ENCODE measurements at places on chromosomes 3 and 15.

GRCh38 chr3:14158370-14158769 lies 20.0 kb downstream of the XPC start:
- DNase-seq = no peak

GRCh38 chr3:67389176-67389575 lies 265.2 kb downstream of the SUCLG2 start:
- peak; percentile 31 for DNase-seq

DNA sequence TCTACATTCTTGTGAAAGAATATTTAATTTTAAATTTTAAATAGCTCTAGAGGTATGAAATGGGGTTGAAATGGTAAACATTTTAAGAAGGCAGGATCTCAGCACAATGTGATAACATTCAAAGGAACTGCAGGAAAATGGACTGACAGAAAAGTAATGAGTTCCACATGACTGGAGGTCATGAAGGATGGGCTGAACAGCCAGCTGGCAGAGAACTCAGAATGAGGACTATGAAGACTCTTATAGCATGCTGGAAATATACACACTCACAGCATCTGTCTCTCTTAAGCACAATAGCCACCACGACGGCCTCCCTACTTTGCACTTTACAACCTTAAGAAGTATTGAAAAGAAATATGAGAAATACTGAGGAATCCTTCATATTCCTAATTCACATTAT lies 94.7 kb downstream of the TNIK start:
- DNase-seq = no peak

GRCh38 chr15:25236861-25237155 lies 202.0 kb downstream of the UBE3A start:
- DNase-seq = no peak

- no peak for DNase-seq
Observed at GRCh38 chr15:62187425-62187824, 22.3 kb upstream of the C2CD4B start.

DNA sequence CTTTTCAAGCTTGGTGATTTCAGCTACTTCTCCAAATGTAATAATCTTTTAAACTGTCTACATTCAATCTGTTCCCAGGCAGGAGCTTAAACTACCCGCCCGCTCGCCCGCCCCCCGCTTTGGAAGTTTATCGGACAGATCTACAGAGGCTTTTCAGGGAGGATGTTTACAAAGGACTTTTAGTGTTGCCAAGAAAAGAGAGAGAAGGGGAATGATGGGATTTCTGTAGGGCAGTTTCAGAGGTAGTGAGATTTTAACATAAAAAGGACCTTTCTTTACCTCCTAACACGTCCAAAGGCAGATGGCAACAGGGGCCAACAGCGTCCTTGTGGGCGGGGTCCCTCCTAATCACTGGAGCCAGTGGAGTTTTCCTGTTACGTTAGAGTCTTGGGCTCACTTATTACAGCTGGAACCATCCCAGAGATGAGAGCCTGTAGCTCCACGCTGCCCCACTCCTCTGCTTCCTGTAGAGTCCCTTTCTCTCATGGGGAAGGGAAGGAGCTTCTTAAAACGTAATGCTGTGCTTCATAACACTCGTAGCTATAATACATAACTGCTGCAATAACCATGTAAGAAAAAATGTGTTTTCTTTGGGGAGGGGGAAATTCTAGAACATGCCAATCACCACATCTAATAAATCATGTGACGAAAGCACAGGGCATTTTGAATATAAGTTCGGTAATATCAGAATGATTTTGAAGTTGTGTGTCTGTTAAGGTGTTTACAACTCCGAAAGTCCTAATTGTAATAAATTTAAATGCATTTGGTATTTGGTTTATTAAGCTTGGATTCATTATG lies 30.9 kb downstream of the HES1 start:
- peak; percentile 25 for DNase-seq

GRCh38 chr3:3589715-3590130 lies 209.5 kb upstream of the LRRN1 start:
- no peak for DNase-seq

DNA sequence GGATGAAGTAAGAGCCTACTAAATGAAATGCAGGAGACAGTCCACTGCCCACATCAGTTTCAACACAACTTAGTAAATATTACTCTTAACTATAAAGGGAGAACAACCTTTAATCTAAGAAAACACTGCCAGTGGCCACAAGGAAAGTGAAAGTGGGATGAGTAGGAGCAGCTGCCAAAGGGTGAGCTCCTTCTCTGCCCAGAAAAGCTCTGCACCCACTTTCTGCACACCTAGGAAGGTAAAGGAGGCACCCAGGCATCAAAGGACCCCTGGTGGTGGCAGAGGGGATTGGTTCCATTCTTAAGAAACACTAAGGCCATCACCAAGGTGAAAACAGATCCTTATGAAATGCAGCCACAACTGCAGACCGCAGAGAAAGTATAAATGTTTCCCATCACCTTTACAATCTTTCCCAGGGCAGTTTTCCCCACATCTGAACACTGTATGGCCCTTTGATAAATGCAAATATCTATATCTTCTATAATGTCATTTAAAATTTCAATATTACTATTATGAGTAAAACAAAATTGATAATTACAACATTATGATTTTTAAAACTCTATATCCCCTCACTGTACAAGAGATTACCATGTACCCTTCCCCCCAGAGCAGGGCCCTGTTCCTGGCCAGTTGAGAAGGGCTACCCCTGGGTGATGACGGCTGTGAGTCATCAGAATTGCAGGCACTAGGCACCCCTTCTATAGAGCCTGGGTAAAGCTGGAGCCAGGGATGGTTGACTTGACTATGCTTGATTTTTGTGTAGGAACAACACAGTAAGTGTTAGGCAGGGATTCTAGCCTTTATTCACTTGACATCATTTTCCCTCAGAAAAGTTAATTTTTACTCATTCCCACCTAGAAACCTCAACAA lies 92.0 kb downstream of the SNRK start:
- peak; percentile 57 for DNase-seq

- no peak for DNase-seq
Observed at GRCh38 chr3:23964537-23965235, 19.6 kb downstream of the NR1D2 start.

GRCh38 chr3:186525369-186526255 lies 18.6 kb downstream of the CRYGS start:
- no peak for DNase-seq

- no peak for DNase-seq
Observed at GRCh38 chr15:77139312-77139711, 68.4 kb upstream of the TSPAN3 start.

GRCh38 chr3:15377961-15378791 lies 45.8 kb upstream of the SH3BP5 start:
- peak; percentile 90 for DNase-seq

DNA sequence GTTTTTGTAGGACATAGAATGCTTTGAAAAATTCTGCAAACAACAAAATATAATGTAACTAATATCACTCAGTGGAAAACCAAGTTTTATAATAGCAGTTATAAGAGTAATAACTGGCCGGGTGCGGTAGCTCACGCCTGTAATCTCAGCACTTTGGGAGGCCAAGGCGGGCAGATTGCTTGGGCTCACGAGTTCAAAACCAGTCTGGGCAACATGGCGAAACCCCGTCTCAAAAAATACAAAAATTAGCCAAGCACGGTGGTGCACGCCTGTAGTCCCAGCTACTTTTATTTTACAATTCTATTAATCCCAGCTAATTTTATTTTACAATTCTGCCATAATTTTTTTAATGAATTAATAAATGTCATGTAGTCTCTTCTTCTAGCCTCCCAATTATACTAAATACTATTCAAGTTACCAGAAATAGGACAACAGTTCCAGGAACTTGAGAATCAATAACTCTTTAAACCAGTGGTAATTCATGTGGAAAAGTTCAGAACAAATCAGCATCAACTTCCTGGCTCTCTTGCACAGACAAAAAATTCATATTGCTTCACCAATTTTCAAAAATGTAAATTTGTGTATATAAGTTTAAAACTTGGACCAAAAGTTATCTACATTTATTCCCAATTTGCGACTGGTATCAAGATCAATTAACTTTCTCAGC lies 2.2 kb downstream of the DENND4A start:
- no peak for DNase-seq

DNA sequence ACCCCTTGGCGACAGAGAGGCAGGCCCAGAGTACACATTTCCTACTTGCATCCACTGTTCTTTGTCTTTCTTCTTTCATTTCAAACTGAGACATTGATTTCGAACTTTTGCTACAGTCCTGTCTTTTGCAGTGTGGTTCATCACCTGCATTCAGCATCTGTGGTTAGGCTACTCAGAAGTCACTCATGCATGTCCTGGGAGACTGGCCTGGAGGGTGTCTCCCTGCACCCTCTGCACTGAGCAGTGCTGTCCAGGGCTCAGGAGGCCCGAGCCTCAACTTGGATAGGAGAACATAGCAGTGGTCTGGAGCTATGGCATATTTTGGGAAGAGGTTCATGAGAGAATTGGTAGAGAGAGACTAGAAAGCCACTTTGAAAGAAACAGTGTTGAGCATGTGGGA lies 240.2 kb upstream of the TPRG1 start:
- DNase-seq = no peak

GRCh38 chr3:58627941-58628340 lies 38.6 kb downstream of the FAM3D start:
- DNase-seq = no peak

DNA sequence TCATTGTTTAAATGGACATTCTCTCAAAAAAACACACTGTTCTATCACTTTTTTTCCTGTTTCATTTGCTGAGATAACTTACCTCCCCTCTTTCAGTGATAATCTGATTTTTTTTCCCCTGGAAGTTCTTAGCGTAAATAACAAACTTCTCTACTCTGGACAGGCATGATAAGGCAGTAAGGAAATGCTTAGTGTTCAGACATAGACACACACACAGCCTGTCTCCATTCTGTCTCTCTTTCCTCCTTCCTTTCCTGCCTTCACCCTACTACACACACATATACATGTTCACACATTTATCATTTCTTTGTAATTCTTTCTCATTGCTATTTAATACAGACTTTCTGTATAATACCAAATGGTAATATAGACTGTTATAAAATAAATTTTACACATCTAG lies 470.8 kb upstream of the ROBO1 start:
- DNase-seq = no peak

- DNase-seq = no peak
Observed at GRCh38 chr3:29332195-29332637, 51.3 kb downstream of the RBMS3 start.

- DNase-seq = no peak
Observed at GRCh38 chr15:41958002-41958420, 14.3 kb downstream of the EHD4 start.

DNA sequence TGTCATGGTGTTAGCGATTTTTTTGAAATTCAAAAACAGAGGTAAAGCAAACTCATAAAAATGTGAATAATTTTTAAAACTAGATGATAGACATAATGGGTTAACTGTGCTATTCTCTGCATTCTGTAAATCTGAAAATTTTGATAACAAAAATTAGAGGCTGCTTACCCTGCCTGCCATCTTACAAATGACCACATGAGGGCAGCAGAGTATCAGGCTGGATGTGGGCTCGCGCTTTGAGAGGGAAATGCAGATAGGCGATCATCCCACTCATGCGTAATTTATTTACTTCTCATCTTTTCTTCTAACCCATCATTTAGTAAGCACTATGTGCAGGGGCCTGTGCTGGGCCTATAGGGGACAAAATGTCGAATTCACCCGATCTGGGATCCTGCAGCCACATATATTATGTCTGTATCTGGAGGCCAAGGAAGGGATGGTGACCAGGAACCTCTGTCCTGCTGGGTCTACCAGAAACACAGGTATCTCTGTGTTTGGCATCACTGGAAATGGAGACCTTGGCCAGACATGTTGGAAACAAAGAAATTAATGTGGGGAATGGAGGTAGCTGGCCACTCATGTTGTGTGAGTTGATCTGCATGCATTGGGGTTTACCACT lies 7.8 kb upstream of the RAD18 start:
- peak; percentile 74 for DNase-seq

GRCh38 chr3:3189102-3189727 lies 9.7 kb upstream of the CRBN start:
- no peak for DNase-seq

DNA sequence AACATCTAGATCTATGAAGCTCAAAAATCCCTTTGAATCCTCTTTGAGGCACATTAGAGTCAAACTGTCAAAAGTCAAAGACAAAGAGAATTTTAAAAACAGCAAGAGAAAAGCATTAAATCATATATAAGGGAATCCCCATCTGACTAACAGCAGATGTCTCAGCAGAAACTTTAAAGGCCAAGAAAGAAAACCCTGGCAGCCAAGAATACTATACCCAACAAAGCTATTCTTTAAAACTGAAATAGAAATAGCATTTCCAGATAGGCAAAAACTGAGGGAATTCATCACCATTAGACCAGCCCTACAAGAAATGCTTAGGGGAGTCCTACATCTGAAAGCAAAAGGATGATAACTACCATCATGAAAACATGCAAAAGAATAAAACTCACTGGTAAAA lies 211.2 kb upstream of the PDZRN3 start:
- no peak for DNase-seq

GRCh38 chr3:169460035-169460434 lies 203.5 kb downstream of the MECOM start:
- no peak for DNase-seq

DNA sequence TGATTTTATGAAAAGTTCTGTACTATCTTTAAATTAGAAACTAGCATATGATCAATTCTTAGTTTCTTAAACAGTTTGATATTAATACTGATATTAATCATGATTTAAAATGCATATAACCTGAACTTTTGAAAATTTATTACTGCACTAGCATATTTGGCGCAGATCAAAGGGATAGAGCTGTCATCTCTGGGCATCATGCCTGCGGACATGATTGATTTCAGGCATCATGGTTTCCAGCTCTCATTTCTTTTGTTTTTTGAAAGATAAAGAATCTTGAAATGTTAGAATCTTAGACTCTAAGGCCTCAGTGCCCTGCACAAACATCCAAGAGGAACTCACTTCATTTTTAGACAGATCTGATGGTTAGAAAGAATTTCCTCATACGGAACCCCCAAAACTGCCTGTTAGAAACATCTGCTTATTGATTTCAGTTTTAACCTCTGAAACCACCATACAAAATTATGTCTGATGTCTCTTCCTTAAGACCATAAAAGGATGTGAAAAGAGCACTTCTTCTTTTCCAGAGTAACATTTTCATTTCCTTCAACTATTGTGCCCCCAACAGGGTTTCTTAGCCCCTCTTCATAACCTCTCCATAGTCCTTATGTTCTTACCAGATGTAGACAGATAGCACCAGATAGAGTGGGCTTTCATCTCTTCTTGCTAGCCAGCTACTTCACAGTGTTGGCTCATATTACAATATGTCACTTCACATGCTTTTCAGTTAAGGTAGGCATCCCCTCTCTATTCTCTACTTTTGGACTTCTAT lies 110.8 kb downstream of the BBX start:
- peak; percentile 71 for DNase-seq

GRCh38 chr15:63851431-63851830 lies 17.7 kb upstream of the HERC1 start:
- DNase-seq = no peak

GRCh38 chr3:58271901-58272501 lies 34.0 kb upstream of the RPP14 start:
- DNase-seq = peak; percentile 55
